ENCODE measurements at places on chromosomes 2 and 18.

DNA sequence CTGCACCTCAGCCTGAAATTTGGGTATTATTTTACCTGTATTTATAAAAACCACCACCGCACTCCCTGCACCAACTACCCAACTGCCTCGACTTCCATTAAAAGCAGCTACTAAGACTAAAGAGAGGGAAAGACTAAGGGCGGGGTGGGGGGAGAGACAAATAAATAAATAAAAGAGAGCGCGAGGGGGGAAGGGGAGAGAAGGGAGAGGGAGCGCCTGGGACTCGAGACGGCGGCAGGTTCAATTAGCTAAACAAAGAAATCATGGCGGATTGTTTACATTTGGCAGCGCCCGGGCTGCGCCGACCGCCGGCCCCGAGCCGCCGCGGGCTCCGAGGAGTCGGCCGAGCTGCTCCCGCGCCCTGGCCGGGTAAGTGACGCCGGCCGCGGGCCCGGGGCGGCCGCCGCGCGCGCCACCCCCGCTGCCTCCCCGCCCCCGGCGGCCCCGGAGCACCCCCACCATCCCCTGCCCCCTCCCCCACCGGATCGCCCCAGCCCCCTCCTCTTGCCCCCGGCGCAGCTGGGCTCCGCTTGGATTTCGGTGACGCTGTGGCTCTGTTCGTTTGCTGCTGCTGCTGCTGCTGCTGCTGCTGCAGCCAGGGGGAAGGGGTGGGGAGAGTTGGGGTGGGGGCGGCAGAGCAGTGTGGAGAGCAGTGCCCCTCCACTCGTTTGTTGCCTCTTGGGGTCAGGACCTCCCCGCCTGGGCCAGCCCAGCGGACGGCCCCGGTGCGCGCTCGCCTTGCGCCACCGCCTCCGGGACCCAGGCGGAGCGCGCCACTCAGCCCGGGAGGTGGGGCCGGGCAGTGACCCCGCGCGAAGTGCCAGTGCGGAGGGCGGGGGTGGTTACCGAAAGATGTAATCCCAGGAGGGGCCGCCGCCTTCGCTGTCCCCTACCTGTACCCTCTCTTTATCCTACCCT, 187.2 kb upstream of the FANCL start:
- DNase-seq, result no peak

GRCh38 chr2:238285653-238286082, 2.7 kb downstream of the PER2 start:
- DNase-seq, result no peak

- DNase-seq, result no peak
Measured at GRCh38 chr2:181046833-181047232, 66.4 kb downstream of the UBE2E3 start.

GRCh38 chr2:8319219-8319618, 362.6 kb upstream of the ID2 start:
- no peak for DNase-seq

GRCh38 chr18:47928466-47928865, 2.0 kb downstream of the SMAD2 start:
- DNase-seq, result no peak

- DNase-seq, result no peak
Measured at GRCh38 chr2:181780657-181781056, 100.3 kb upstream of the NEUROD1 start.

- no peak for DNase-seq
Measured at GRCh38 chr2:190600293-190601103, 48.4 kb upstream of the NAB1 start.

GRCh38 chr2:71675296-71675695, 221.9 kb downstream of the DYSF start:
- no peak for DNase-seq

DNA sequence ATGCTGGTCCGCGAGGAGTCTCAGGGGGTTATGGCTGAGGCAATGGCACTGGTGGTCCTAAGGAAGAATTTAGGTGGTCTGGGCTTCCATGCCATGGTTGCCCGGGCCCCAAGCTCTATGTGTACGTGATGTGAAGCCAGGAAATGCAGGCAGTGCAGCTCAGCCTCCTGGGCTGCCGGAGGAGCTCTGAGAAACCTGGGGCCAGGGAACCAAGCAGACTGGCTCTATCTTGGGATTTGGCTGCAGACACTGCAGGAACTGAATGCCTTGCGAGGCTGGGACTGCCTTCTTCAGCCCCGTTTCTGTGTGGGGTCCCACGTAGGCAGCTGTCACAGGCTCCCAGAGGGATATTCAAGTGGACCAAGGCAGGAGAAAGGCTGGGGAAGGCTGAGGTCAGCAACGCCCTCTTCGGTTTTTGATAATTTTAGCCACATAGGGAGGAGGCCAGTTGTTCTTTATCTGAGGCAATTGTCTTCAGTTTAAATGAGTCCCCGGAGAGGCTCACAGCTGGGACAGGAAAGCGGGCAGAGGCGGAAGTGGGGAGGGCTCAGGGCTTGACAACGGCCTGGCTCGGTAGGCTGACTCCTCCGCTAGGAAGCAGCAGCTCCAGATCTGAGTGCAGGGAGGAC, 77.7 kb downstream of the RHOB start:
- DNase-seq, result no peak

DNA sequence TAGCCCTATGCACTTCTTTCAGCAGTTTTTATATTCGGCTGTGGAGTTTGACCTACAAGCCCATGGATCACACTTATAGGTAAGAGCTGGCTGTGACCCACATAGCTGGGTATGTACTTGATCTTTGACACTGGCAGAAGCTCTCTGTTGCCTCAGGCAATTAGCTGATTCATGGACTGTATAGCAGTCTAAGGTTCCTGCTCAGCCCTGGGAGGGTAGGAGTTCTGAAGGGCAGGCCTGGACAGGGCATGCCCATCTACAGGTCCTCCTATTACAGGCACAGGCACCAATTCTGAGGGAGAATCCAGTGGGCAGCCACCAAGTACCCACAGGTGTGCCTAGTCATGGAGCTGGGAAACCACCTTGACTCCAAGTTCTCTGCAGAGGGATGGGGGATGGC, 301.8 kb upstream of the GALNT5 start:
- DNase-seq, result no peak

GRCh38 chr2:222358876-222359275, 60.1 kb upstream of the PAX3 start:
- DNase-seq, result no peak

GRCh38 chr2:55885127-55885943, 38.2 kb downstream of the EFEMP1 start:
- no peak for DNase-seq

DNA sequence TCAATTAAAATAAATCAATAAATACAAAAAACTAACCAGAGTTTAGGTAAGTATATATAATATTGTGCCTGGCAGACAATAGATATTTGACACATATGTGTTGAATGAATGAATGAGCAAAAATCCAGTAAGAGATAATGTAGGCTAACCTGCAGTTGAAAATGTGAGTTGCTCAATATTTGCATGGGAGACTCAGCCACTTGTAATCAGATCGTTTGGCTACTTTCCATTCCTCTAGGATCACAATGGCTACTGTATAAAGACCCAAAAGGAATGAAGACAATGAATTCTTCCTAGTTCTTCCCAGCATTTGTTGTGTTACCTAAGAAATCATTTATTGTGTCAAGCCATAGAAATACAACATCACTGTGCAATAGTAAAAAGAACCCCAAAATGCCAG, 25.3 kb downstream of the PIEZO2 start:
- DNase-seq, result no peak

- no peak for DNase-seq
Measured at GRCh38 chr2:108365656-108366055, 12.1 kb upstream of the SULT1C4 start.
